Small intestine (tissue), 16 donors: ENCODE measurements at places on chromosomes 1 and 21.

- no peak for DNase-seq
Observed at GRCh38 chr1:84600796-84601195, 26.6 kb upstream of the CTBS start.

DNA sequence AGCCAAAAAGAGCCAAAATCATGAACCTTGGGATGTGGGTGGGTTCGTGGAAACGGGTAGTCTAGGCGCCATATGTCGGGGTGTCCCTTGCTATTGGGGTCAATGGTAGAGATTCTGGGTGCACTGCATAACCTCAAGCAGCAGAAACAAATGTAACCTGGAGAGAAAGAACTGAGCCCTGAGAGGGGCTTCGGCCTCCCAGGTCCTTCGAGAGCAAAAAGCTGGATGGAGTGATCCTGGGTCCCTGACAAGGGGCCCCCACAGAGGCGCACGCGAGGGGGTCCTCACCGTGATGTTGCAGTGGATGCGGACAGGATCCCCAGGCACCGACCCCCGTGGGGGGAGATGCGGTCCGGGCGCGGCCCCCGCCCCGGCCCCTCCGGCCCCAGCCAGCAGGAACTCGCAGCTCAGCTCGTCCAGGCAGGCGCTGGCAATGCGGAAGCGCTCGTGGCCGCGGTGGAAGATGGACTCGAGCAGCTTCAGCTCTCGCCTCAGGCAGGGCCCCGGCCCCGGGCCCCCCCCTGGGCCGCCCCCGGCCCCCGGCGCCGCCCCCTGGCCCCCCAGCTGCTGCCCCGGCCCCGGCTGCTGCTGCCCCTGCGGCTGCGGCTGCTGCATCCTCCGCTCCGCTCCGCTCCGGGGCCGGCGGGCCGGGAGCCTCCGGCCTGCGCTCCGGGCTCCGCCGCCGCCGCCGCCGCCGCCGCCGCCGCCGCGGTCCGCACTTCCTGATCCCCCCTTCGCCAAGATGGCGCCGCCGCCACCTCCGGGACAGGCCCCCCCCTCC is at the start of gene UBE2Q1:
TSS of gene UBE2Q1 (minus strand) at position 724 of the 781 bp plus-strand sequence. CDS start at position 615, 109 bp downstream.
- peak; percentile 60 for DNase-seq

DNA sequence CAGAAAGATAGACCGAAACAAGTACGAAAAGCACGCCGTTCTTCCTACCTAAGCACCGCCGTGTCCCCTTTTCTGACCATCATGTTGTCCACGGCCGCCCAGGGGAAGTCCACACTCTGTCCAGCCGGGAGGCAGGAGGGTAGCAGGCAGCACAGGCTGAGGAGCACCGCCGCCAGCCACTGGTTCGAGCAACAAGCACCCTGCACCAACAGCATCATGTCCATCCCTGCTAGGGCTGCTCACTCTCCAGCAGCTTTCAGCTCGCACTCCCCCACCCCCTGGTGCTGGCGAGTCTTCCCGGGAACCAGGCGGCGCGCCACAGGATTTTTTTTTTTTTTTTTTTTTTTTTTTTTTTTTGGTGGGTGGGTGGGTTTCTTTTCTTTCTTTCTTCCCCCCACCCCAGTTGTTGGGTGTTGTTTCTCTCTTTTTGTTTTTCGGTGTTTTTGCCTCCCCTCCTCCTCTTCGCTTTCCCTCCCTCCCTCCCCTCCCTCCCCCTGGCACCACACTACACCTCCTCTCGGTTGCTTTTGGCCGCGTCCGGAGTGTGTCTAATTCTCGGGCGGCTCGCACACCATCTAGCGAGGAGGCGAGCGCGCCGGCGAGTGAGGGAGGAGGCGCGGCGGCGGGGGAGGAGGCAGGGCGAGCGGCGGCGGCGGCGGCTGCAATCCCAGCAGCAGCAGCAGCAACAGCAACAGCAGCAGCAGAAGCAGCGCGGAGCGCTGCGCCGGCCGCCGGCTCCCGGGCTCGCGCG is at the start of gene NEGR1:
TSS of gene NEGR1 (minus strand) at position 269 of the 751 bp plus-strand sequence.
- peak; percentile 48 for DNase-seq

GRCh38 chr1:46148318-46148717 is 15.9 kb upstream of the PIK3R3 start:
- DNase-seq: no peak

- DNase-seq: no peak
Observed at GRCh38 chr1:41774471-41774990, 144.2 kb downstream of the HIVEP3 start.
